ENCODE measurements at places on chromosomes 4 and X.
A peak's percentile ranks its signal among the peaks of the same experiment; 100 is the strongest.

DNA sequence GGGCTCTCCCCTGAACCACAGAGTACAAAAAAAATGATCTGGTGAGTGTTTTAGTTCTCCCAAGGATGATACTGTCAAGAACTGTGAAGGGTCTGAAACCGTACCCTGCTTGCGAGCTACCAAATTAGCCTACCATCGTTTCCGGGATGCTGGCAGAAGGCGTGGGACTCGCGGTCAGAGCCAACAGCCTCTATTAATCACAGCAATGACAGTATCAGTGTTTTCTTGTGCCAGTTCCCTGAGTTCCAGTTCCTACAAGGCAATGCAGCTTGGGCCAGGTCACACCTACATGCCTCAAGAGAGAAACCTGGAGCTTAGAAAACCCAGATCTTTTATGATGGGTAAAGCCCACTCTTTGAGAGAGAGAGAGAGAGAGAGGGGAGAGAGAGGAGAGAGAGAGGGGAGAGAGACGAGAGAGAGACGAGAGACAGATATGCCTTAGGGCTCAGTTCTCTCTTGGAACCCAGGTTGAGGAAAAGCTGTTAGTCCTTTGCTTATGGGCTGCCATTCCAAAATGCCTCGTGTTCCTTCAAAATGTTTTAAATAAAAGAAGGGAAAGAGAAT lies 327.8 kb downstream of the ARHGAP10 start:
- DNase-seq = no peak

- DNase-seq = no peak
These were observed 592.9 kb downstream of the BCOR start for GRCh38 chrX:39504850-39505259.

GRCh38 chr4:138426786-138427185 lies 184.6 kb upstream of the SLC7A11 start:
- DNase-seq = no peak

GRCh38 chr4:107625391-107625902 lies 94.6 kb downstream of the PAPSS1 start:
- no peak for DNase-seq

- DNase-seq = no peak
These were observed 186.1 kb downstream of the ATOH1 start for GRCh38 chr4:94014484-94015136.

- DNase-seq = peak; percentile 1
These were observed 36.3 kb downstream of the RLIM start for GRCh38 chrX:74578137-74578536.

DNA sequence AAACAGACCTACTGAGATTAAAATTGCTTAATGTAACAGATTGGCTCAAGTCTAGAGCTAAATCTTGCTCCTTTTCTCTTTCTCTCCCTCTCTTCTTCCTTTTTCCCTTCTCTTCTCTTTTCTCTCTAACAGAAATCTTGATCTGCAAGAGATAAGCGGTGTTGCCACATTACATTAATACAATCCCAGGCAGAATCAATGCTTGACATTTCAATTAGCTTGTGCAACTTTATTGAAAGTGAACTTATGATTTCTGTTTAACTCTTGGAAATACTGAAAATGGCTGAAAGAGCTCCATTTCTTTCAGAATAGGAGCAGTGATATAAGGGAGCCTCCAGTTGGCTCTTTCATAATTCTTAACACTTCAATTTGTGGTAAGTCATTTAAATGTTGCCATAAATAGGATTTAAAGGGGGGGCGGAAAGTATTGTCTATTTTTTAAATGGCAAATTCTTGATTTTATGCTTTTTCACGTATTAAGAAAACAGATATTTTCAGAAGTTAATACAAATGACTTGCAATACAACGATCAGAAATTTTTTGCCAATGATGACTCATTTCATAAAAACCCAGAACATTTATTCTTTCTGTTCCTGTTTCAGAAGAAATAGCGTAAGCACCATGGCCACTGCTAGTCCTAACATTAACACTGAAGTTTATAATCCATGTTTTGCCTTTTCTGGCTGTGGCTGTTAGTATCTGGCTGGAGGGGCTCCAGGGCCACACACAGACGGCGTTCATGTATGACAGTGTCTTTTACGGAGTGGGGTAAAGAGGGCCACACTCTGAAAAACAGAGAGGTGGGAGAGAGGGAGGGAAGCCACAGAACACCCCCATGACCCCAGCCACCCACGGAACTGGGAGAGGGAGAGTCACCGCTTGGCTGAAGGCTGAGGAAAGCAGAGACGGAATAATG lies 115.7 kb upstream of the FAT1 start:
- DNase-seq = no peak

- no peak for DNase-seq
These were observed 426.7 kb upstream of the ARX start for GRCh38 chrX:25442499-25442898.

DNA sequence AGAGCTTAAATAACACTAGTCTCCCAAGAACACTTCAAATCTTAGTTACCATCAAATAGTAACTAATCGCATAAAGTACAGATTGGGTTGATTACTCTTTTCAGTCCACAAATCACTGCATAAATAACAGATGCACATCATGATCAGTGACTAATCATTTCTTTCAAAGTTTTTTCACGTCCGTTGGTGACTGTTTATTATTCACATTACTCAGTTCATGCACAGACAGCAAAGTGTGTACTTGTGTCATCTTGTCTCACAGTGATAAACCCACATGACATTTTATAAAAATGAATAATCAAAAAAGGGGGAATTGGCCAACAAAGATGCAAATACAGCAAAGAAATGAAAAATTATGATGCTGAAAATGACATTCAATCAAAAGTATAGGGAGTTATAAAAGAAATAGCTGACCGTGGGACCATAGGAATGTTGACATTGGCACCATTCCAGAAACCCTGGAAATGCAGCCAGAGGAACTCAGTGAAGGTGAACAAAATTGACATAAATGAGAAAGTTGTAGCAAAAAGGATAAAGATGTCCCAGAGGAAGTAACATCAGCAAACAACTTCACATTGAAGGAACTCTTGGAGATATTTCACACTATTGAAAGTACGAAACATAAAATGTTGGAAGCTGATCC lies 161.5 kb downstream of the SOX3 start:
- no peak for DNase-seq

- DNase-seq = no peak
These were observed 2.2 kb downstream of the MID2 start for GRCh38 chrX:107827852-107828251.

DNA sequence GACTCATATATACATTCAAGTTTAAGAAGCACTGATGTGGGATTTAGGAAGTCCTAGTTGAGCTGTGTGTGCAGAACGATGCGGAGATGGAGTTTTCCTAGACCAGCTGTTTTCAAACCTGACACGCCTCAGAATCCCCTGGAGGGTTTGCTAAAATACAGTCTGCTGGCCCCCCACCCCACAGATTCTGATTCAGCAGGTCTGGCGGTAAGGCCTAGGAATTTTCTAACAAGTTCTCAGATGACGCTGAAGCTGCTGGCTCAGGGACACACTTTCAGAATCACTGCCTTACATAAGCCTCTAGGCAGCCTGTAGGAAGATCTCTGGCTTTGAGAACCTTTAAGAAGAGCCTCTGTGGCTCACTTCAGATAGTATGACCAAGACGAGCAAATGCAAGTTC lies 73.1 kb downstream of the PHEX start:
- DNase-seq = no peak

GRCh38 chr4:178198691-178199090 lies 756.5 kb upstream of the AGA start:
- DNase-seq = no peak

DNA sequence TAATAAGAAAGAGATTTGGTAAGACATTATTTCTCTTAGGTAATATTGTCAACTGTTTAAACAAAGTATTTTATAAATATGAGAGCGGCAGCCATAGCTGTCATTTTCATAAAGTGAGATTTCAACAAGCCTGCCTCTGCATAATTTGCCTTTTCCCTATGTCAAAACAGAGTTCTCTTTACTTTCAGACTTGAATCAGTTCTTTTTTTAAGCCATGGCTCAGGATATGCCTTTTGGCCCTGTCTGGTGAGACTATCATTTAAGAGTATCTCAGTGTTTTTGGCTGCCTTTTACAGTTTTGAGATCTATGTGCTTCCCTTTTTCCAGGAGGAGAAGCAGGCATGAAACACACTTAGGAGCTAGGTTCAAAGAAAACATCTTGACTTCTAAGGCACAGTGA lies 7.5 kb upstream of the GUCY1A1 start:
- DNase-seq = no peak

DNA sequence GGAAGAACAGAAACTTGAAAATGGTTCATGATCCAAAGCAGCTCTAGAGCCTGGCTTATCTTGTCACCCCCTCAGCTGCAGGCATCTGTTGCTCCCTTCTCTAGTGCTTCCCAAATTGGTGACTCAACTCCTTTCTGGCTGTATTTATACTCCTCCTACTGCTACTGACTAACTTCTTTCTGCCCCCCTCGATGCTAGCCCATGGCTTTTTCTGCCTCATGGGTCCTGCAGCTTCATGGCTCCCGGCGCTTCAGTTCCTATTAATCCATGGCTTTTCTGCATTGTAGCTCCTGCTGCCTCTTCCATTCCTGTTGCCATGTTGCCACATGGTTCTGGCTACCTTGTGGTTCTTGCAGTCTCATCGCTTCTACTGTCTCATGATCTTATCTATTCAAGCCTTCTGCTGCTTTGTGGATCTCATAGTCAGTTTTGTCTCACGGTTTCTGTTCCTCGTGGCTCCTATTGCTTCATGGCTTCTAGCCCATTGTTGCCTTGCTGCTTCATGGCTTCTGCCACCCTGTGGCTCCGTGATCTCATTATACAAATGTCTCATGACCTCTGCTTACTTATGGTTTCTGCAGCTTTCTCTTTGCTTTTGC lies 48.1 kb downstream of the SMC1A start:
- no peak for DNase-seq

- DNase-seq = no peak
These were observed 382.7 kb upstream of the GALNTL6 start for GRCh38 chr4:171430495-171430894.

GRCh38 chr4:53366301-53366716 lies 448 bp upstream of the SCFD2 start:
- DNase-seq = no peak

DNA sequence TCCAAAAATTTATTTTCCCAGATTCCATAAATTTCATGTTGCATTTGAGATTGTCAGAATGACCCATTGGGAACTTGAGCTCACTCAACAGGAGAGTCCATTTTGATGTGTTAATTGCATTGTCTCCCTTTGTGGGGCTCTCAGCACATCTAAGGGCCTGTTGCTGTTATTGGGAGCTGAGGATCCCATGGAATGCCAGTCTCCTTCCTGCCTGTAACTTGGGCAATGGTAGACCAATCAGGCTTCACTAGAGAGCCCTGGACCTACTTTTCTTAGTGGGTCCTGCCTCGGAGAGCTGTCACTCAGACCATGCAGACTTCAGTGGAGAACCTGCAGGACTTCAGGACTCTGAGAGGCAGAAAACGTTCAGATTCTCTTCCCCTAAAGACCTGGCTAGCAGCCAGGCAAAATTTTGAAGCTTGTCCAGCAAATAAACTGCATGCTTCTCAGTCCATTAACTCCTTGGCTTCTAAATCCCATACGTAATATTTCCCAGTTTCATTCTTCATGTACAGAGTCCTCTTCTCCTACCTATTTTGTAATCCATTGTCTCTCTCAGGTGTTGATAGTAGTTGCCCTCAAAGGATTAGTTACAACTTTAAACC lies 25.1 kb downstream of the OCRL start:
- no peak for DNase-seq

GRCh38 chr4:88041626-88042025 lies 34.2 kb downstream of the PKD2 start:
- DNase-seq = no peak

DNA sequence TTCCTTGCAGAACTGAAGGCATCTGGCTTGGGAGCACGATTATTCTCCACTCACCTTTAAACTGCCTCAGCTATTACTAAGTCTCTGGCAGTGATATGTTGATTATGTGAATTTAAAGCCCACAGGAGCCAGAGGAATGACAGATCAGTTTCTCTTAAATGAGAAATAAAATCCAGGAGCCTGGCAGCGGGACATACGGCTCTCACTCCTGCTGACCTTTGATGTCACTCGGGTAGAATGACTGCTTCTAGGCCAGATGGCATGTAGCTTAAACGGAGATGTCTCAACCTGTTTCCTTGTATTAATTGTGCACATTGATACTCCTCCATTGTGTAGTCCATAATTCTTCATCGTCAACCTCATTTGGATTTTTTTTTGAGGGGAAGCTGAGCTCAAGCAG lies 4.0 kb upstream of the CBLL2 start:
- DNase-seq = no peak

GRCh38 chrX:40108959-40109287 lies 11.2 kb upstream of the BCOR start:
- DNase-seq = peak; percentile 60

GRCh38 chrX:118179718-118180117 lies 63.1 kb upstream of the KLHL13 start:
- no peak for DNase-seq

DNA sequence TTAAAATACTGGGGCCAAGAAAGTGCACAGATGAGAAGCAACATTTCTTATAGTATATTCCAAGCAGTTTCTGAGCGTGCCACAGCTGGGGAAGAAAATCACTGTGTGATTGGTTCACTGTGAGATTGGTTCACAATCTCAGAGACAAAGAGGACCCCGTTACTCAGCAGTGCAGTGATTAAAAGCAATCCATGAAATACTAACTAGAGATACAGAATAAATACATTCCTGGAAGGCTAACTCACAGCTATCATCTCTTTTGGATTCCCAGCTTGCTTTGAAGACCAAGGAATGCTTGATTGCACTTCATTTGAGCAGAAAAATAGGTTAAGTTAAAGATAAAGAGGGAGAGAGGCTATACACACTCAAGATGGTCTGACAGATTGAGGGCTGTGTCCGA lies 132.1 kb upstream of the RAPGEF2 start:
- no peak for DNase-seq

- no peak for DNase-seq
These were observed 180.6 kb upstream of the MAP3K15 start for GRCh38 chrX:19695884-19696283.

GRCh38 chr4:71538528-71538927 lies 199.7 kb downstream of the SLC4A4 start:
- DNase-seq = no peak

GRCh38 chr4:111274486-111274885 lies 651.6 kb upstream of the PITX2 start:
- DNase-seq = no peak

- no peak for DNase-seq
These were observed 42.3 kb downstream of the SHOX start for GRCh38 chrX:672931-673330.

DNA sequence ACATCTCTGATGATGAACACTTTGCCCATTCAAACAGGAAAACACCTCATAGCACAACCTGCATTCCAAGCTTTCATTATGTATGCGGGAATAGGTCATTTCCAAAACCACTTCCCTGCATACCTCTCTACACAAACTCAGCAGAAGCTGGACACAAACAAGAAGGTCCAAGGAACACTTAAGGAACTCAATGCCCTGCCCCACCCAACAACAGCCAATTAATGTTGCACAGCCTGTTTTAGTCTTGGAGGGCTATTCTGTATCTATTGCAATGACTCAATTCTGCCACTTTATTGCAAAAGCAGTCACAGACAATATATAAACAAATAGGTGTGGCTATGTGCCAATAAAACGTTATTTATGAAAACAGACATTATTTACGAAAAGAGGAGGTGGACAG lies 16.7 kb downstream of the OPHN1 start:
- no peak for DNase-seq

Data from stimulated activated CD4-positive, alpha-beta T cell treated with anti-CD3 and anti-CD28 coated beads, Interleukin-4, amount 100 ng/mL, for 48 hours (primary cell).